ENCODE measurements at places on chromosomes 4 and X.

DNA sequence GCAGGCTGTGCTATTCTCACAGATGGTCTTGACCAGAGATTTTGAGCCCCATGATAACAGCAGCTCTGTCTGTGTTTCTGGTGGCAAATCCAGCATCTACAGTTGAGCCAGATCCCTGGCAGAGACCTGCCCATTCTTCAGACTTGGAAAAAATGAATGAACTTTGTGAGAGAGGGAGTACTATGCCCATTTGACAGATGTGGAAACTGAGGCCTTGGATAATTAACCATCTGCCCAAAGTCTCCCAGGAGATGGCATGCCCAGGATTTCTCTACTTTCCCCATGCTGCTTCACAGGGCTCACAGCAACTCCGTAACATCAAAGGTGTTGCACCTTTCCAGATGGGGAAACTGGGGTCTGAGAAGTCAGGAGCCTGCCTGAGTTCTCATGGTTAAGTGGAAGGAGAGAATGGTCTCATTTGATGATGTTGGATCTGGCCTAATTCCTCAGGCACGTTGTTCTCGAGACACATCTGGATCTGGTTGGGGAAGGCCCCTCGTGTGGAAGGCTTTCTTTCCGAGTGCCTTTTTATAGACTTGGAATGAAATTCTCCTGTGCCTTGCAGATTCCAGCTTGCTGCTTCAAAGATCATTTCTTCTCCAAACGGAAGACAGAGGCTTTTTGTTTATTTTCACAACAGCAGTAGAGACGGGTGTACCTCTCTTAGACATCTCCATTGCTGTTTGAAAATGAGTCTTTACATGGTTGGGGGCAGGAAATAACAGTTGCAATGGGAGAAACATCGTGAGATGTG is 73.3 kb upstream of the STX18 start:
- peak; percentile 63 for DNase-seq

- DNase-seq, result no peak
Measured at GRCh38 chr4:824461-825062, 1.4 kb downstream of the CPLX1 start.

DNA sequence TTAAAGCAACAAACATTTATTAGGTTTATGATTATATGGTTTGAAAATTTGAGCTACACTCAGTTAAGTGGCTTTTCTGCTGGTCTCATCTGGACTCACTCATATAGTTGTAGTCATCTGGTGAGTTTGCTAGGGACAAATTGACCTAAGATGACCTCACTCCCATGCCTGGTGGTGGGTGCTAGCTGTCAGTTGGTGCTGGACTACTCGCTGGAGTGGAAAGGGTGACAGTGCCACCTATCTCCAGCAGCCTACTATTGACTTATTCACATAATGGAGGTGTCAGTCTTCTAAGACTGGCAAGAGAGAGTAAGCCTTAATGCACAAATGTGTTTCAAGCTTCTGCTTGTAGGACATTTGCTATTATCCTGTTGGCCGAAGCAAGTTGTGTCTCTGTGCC is 88.2 kb downstream of the TASL start:
- DNase-seq, result no peak

DNA sequence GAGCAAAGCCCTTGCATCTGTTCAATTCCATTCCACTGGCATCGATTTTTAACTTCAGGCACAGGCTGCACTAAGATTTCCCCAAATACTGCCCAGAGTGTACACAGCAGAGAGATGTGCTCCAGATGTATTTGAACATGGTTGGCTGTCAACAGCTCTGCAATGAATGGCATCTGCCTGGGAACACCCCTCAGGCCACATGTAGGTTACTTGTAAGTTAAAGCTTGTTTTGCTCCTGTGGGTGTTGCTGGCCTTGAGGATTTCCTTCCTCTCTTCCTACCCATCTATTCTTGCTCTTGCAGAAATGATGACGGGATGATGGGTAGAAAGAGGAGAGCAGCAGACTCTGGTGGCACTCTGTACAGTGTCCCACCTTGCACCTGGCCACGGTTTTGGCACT is 69.3 kb upstream of the HELT start:
- DNase-seq, result no peak

- DNase-seq, result peak; percentile 69
Measured at GRCh38 chrX:153507484-153508178, 9.8 kb upstream of the ATP2B3 start.

DNA sequence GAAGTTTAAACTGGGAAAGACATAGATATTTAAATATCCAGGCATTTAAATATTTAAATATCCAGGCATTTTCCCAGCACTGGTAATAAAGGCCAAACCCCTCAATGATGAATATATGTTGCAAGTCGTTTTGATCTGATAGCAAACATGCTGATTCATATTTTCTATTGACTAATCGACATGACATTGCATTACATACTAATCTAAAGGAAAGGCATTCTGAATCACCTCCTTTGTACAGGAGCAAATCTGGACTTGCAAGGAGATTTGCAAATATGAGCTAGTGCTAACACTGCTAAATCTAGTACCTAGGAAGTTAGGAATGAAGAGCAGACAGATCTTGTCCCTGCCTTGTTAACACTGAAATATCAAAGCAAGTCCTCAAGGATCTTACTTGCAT is 207.3 kb downstream of the SLC7A11 start:
- peak; percentile 25 for DNase-seq

- no peak for DNase-seq
Measured at GRCh38 chrX:37786624-37787422, 7.0 kb downstream of the CYBB start.

- no peak for DNase-seq
Measured at GRCh38 chrX:154019061-154019621, 561 bp downstream of the IRAK1 start.

GRCh38 chr4:147924604-147925412 is 192.9 kb downstream of the ARHGAP10 start:
- peak; percentile 24 for DNase-seq

DNA sequence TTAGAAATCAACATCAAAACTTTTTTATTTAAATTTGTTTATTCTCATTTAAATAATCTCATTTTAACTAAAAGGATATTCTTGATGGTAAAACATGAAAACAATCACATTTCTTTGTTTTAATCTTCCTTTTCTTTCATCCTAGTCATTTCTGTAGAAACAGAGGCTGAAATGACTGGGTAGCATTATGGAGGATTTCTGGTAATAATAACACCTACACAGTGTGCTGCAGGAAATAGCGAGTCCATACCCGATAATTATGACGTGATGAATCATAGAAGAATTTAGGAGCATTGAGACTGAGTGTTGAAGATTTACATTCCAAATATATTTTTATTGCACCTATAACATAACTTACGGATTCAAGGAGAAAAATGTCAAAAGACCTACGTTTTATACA is 31.4 kb upstream of the BBS12 start:
- no peak for DNase-seq

GRCh38 chr4:71296945-71297344 is 41.9 kb upstream of the SLC4A4 start:
- DNase-seq, result no peak

GRCh38 chr4:87044511-87045233 is 109.9 kb downstream of the AFF1 start:
- no peak for DNase-seq

DNA sequence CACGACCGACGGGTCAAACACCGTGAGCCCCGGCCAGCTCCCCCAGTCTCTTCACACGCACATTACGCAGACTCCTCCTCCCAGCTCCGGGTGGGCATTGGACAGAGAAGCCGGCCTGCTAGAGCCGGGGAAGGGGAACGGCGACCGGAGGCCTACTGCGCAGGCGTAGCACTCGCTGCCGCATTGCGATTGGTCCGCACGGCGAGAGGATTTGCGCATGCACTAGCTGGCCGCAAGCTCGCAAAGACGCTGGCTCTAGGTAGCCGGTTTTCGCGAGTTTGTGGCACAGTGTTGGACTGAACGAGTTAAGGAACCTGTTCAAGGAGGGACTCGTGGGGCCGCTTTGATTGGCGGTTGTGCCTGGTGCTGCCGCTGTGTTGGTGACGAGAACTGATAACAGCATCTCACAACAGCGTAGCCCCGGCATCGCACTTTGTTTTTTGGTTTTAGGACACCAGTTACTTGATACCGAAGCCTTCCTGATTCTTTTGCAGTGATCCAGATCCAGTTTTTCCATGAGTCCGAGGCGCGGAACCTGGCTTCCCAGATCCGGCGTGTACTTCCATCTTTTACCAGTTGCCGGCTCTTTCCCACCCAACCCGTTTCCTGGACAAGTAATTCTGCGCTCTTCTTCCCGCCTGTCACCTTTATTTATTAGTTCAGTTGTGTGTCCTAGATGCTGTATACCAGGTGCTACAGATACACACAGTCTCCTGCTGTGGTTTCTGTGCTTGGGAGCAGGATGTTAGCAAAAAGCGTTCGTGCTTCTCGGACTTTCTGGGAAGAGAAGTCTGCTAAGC is at the start of gene AIFM1:
TSS of gene AIFM1 (minus strand) at position 139 of the 800 bp plus-strand sequence. CDS start 185 bp downstream, outside the sequence.
- peak; percentile 94 for DNase-seq

GRCh38 chr4:140242357-140243277 is 88.6 kb upstream of the MAML3 start:
- no peak for DNase-seq

GRCh38 chr4:137543648-137544047 is 11.4 kb upstream of the PCDH18 start:
- DNase-seq, result no peak

DNA sequence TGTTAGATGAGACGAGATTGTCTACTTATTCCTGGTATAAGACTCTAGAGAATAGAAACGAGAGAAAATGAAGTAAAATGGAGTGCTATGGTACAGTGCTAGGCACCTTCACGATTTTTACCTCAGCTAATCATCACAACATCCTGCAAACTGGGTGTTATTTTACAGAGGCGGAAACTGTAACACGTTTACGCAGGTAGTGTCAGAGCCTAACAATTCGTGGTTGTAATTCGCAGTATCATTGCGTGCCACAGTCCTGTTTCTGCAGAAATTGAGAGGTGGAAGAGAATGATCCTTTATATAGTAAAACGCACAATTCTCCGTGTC is 383 bp upstream of the TBC1D19 start:
- DNase-seq, result no peak

DNA sequence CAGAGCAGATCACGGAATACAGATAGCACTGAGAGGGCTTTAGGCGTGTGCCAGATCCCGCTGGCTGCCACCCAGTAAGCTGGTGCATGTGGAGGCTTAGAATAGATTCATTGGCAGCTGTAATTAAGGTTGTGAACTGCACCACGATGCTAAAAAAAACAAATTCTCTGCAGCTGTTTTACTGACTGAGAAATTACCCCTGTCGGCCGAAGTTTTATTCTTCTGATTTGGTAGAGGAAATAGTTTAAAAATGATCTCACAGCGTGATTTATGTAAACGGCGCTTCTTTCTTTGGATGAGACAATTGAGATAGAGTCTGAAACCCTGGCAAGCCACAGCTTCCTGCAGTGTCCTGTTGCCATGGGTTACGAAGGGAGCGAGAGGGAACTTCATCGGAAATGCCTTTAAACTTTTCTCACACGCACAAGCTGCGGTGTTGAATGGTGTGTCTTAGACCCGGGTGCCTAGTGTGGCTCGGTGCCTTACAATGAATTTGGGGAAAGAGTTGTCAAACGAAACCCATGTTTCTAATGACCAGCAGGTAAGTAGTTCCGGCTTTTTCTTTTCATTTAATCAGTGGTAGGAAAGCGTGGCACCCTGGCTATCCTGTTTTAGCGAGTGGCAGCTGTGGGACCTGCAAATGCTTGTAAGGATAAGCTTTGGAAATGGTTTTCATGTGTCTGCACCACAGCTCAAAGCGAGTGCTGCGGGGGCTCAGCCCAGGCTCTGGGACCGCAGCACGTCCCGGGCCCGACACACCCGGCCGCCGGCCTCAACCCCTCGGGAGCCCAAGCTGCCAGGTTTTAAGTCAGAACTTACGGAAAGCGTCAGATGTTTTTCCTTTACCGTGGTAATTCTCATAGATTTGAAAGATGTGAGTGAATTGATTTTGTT is 71.7 kb upstream of the HGFAC start:
- DNase-seq, result peak; percentile 96

DNA sequence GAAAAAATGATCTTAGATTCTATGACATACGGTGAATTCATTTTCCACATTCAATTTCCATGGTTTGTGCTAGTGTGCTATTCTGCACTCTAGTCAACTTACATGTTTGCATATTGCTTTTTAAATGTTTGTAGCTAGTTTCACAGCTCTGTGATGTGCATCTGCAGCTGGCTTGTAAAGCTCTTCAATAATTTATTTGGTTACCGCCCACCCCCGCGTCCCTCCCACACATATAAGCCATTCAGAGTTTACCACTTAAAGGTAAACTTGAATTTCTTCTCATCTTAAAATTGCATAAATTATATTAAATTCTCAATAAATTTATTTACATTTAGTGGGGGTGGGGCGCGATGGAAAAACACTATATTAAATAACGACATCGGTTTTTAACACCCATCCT is 291 bp upstream of the NBDY start:
- DNase-seq, result no peak

DNA sequence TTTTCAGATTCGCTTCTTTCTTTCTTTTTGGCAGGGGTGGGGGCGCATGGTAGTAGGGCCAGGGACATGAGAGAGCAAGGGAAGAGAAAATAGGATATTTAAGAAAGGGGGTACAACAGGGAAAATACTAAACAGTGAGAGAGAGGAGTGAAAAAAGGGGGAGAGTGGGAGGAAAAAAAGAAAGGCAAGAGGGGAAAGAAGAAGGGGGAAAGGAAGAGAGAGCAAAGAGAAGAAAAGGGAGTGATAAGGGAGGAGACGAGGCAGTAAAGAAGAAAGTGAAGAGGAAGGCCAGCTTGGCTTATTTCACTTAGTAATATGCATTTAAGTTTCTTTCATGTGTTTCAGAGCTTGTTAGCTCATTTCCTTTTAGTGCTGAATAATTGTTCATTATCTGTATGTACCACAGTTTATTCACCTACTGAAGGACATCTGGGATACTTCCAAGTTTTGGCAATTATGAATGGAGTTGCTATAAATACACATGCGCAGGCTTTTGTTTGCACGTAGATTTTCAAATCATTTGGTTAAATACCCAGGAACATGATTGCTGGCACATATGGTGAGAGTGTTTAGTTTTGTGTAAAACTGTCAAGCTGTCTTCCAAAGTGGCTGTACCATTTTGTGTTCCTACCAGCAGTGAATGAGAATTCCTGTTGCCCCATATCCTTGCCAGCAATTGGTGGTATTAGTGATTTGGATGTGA is 37.3 kb downstream of the CASP6 start:
- DNase-seq, result no peak

GRCh38 chr4:37225778-37226177 is 18.8 kb upstream of the NWD2 start:
- DNase-seq, result no peak

Measured in fibroblast of skin of scalp (primary cell).